ENCODE measurements at places on chromosomes 2 and 18.

GRCh38 chr2:194686569-194686968 is 970.5 kb upstream of the SLC39A10 start:
- no peak for DNase-seq

DNA sequence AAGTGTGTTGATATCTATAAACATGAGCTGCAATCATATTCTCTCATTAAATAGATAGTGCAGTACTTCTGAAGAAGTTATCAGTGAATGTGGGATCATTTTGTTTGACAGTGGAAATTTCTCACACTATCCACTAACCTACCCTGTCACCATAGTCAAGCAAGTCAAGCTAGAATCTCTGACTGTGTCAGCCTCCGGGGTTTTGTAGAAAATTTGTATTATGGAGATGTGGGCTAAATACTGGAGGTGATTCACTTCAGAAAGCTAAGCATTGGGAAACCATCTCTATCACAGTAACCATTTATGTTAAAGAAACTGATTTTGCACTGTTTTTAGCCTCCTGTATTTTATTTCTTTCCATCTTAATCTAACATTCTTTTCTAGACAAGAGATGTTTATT is 126.6 kb upstream of the CREB1 start:
- DNase-seq: no peak

- DNase-seq: no peak
Observed at GRCh38 chr2:235059161-235059560, 107.3 kb downstream of the SH3BP4 start.

- no peak for DNase-seq
Observed at GRCh38 chr2:160621748-160622147, 128.1 kb upstream of the RBMS1 start.

- no peak for DNase-seq
Observed at GRCh38 chr18:21404426-21404825, 162.4 kb downstream of the GREB1L start.

- DNase-seq: no peak
Observed at GRCh38 chr2:233470011-233470687, 96.4 kb downstream of the USP40 start.

DNA sequence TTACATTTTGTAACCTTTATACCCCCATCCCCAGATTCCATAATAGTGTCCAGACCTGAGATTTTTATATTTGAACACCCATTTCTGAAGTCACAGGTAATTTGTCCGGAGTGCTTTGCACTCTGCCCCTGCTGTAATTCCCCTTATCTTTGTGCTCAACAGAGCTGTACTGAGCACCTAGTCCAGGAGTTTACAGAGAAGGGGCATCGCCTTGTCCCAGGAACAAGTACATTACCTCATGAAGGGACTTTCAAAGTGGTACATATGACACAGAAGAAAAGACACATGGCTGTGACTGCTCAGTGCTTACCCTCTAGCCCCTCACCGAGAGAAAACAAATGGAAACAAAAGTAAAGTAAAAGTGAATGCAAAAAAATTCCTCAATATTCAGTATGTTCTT is 373.5 kb downstream of the SOX11 start:
- no peak for DNase-seq

- no peak for DNase-seq
Observed at GRCh38 chr18:45355944-45356520, 259.2 kb upstream of the SLC14A2 start.

DNA sequence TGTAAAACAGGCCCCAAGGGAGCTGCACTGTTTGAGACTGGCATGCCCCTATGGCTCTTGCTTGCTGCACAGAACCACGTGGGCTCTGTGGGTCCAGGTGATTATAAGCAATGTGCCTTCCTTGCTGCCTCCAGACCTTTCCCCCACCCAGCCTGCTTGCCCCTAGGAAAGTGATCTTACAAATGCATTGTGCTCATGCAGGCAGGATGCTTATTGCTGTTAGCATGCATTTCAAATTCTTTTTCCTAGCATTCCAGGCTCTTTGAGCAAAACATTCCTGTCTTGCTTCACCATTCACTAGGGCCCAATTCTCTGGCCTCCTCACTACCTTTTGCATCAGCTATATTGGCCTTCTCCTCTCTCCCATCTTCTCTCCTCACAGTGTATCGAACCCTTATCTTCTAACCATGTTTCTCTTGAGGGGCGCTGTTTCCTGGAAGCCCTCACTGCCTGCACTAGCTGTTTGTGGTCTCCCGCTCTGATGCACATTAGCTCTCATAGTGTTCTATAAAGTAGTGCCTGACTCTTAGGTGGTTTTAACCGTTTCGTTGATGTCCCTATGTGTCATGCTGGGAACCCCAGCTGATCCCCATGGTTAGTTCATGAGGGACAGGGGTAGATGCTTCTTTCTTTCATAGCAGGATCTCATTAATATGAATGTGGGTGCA is 152.9 kb upstream of the EPAS1 start:
- DNase-seq: no peak

DNA sequence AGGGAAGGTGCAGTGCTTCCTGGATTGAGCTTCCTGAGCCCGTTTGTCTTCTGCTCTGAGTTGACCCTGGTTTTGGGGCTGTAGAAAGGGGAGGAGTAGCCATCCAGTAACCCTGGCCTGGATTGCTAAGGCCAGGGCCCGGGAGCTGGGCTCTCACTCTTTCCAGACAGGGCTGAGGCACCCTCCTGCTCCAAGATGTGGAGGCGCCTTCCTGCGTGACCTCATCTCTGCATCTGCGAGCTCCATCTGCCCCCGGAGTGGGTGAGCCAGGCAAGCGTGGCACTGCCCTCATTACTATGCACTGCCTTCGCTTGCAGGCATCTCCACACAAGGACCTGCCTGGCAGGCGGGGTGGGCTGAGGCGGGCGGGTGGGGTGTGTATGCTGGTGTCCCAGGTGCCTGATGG is 58.0 kb downstream of the RAB31 start:
- DNase-seq: no peak

DNA sequence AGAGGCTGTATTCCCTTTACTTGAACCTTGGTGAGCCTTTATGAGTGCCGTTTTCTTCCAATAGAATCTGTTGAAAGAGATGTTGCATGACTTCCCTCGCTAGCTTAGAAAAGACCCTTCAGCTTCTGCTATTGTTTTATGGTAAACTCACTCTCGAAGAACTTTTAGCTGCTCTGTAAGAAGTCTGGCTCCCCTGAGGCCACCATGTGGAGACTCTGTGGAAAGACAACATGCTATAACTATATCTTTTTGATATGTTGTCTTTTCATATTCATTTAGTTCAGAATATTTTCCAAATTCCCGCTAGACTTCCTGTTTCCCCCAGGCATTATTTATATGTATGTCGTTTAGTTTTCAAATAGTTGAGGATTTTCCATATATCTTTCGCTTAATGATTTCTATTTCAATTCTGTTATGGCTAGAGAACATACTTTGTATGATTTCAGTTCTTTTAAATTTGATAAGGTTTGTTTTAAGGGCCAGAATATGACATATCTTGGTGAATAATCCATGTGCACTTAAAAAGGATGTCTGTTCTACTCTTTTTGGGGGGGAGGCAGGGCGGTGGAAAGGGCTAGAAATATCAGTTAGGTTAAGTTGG is 64.1 kb downstream of the PTPN4 start:
- no peak for DNase-seq

- no peak for DNase-seq
Observed at GRCh38 chr2:119224391-119225104, 914 bp downstream of the STEAP3 start.

GRCh38 chr18:61196750-61197149 is 136.5 kb upstream of the CDH20 start:
- no peak for DNase-seq

DNA sequence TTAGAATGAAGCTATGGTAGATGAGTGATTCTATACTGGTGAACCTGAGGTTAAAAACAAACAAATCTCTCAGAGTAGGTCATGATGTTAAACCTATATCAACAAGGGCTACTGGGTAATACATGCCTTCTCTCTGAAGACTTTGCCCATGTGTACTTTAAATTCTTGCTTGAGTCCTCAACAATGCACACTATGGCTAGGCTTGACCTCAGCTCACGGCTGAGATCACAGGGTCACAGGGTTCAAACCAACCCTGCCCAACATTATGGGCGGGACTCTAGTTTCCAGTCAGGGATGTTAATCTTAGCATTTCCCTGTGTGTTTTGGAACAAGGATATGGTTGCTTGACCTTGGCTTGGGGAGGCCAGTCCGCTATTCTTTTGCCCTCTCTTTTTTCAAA is 7.7 kb downstream of the CD28 start:
- no peak for DNase-seq

DNA sequence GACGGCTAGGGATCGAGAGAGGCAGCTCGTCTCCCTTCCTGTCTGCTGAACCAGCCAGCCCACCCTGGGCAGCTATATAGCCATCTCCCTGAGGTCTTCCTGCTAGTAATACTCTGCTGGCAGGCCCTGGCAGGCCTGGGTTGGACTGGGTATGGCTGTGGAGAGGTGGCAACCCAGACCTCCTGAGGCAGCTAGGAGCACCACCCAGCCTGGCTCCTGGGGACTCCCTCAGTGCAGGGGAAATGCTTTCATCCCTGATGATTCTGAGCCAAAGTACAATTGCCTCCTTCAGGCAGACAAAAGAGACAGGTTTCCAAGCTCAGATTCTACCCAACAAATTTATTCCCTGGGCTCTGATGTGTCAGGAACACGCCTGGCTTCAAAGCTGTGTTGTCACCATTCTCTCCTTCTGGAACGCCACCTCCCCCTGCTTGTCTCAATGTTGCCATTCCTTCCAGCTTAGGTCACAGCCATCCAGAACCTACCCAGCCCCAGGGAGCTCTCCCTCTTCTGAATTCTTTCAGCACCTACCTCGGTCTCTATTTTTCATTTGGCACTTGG is 4.7 kb upstream of the DNAJB2 start:
- DNase-seq: no peak

GRCh38 chr2:24935145-24935544 is 15.1 kb upstream of the ADCY3 start:
- no peak for DNase-seq

GRCh38 chr2:207092818-207093217 is 72.9 kb downstream of the KLF7 start:
- no peak for DNase-seq

GRCh38 chr2:73252238-73253027 is 18.3 kb downstream of the CCT7 start:
- DNase-seq: no peak

- no peak for DNase-seq
Observed at GRCh38 chr18:48545757-48546321, 7.0 kb downstream of the CTIF start.

- no peak for DNase-seq
Observed at GRCh38 chr2:182761903-182762302, 45.8 kb downstream of the DNAJC10 start.

All from cortex of kidney (tissue), 1 donor.